Gastrocnemius medialis (tissue), 4 donors: ENCODE measurements at places on chromosomes 5 and 9. TPM values are rescaled to one million over a fixed set of nuclear protein-coding genes. Genes with fewer than 3 reads are reported as not detected.

GRCh38 chr9:135698767-135699166, 514 bp downstream of the SOHLH1 start:
- no peak overlapping the region for H3K27ac ChIP-seq
- H3K27me3 ChIP-seq, result no peaks in the 10 kb centered on the region
- no peaks in the 10 kb centered on the region for H3K36me3 ChIP-seq

GADD45G gene
- 121 TPM for total RNA-seq

COL23A1 gene
- 0.97 TPM for total RNA-seq

DNA sequence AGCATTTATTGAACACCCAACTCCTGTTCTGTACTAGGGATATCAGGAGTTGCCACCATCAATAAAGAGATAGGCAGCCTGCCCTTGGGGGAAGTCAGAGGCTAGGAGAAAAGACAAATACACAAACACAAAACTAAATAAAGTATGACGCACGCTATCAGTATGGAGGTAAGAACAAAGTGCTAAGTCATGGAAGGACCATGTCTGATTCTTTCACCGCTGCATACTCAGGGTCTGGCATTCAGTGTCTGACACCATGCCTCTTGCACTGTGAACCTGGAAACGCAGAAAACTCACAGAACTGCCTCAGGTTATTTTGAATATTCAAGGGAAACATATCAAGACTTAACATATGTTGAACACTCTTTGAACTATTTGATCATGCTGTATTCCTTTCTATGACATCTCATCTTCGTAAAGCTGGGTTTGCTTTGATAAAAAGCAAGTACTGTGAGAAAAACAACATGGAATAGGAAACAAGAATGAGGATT, 65.3 kb downstream of the ADAMTSL1 start:
- no peaks in the 10 kb centered on the region for H3K4me1 ChIP-seq
- H3K4me3 ChIP-seq, result no peak overlapping the region
- H3K36me3 ChIP-seq, result no peaks in the 10 kb centered on the region
- no peak for DNase-seq
- H3K27ac ChIP-seq, result no peak overlapping the region

- no peaks in the 10 kb centered on the region for H3K27me3 ChIP-seq
- no peak for DNase-seq
- H3K4me3 ChIP-seq, result no peak overlapping the region
- no peak overlapping the region for H3K27ac ChIP-seq
- no peaks in the 10 kb centered on the region for H3K4me1 ChIP-seq
These were observed 406.8 kb downstream of the BRINP1 start for GRCh38 chr9:118962426-118962825.

GRCh38 chr9:107905308-107906020, 415.9 kb upstream of the KLF4 start:
- peaks cover 3% of the 10 kb centered on the region for H3K4me1 ChIP-seq
- no peak overlapping the region for H3K4me3 ChIP-seq
- H3K36me3 ChIP-seq, result no peaks in the 10 kb centered on the region

GRCh38 chr5:68423154-68423811, 207.7 kb downstream of the PIK3R1 start:
- H3K36me3 ChIP-seq, result no peaks in the 10 kb centered on the region
- H3K27me3 ChIP-seq, result no peaks in the 10 kb centered on the region
- no peak overlapping the region for H3K4me3 ChIP-seq
- no peak overlapping the region for H3K27ac ChIP-seq
- no peak for DNase-seq
- H3K4me1 ChIP-seq, result peaks cover 10% of the 10 kb centered on the region

GRCh38 chr9:133226219-133227171, 17.4 kb upstream of the OBP2B start:
- no peaks in the 10 kb centered on the region for H3K27me3 ChIP-seq
- no peaks in the 10 kb centered on the region for H3K36me3 ChIP-seq
- H3K27ac ChIP-seq, result no peak overlapping the region
- no peaks in the 10 kb centered on the region for H3K4me1 ChIP-seq
